ENCODE measurements at places on chromosomes 5 and 9. TPM values are rescaled to one million over a fixed set of nuclear protein-coding genes. Genes with fewer than 3 reads are reported as not detected.

DNA sequence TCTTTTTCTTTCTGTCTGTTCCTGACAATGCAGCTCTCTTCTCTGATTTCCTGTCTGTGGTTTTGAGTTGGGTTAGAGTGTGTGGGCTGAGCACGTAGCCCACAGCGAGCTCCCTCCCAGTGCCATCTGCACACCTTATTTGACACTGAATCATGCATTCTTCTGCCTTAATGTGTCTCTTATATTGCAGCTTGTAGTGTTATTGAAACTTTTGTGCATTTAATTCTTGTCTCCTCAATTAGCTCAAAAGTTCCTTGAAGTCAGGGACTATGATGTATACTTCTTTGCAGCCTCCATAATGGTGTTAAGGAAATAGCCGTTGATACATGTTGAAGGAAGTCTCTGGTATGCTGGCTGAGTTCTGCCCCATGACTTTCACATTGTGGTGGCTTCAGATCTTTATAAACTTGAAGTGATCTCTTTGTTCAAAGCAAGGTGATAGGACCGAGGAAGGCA lies 576.2 kb upstream of the CLINT1 start:
- H3K27ac ChIP-seq = no peak overlapping the region
- no peak for DNase-seq
- H3K4me1 ChIP-seq = peaks cover 7% of the 10 kb centered on the region
- no peak overlapping the region for H3K4me3 ChIP-seq
- no peaks in the 10 kb centered on the region for H3K36me3 ChIP-seq
- no peaks in the 10 kb centered on the region for H3K27me3 ChIP-seq

DNA sequence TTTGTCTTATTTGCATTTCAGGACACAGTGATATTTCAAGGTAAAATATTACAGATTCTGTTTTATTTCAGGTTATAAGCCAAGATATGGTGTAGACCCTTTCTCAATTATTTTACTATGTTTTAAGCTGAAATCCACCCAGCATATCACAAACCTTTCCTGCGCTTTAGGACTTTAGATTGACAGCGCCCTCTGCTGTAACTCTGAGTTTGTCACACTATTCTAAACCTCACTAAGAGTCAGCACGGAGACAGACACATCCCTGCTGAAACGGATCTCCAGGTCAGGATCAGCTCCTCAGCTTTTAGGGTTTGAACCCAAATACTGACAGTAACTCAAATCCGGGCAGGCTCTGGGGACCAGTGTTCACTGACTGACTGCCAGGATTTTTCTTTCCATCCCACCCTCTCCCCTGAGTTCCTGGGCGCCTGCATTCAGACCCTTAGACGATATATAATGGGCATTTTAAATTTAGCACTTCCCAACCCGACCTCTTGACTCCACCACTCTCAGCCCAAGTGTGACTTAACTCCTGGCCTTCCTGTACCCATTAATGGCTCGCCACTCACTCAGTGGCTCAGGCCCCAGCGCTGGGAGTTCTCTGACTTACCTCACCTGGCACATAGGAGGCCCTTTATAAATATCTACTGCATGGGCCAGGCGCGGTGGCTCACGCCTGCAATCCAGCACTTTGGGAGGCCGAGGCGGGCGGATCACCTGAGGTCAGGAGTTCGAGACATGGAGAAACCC lies 33.5 kb downstream of the TLX3 start:
- peak; percentile 52 for DNase-seq
- H3K27ac ChIP-seq = no peak overlapping the region
- peaks cover 6% of the 10 kb centered on the region for H3K27me3 ChIP-seq
- H3K4me3 ChIP-seq = no peak overlapping the region
- no peaks in the 10 kb centered on the region for H3K4me1 ChIP-seq

- no peak overlapping the region for H3K27ac ChIP-seq
- H3K36me3 ChIP-seq = no peaks in the 10 kb centered on the region
- H3K27me3 ChIP-seq = no peaks in the 10 kb centered on the region
- H3K4me1 ChIP-seq = no peaks in the 10 kb centered on the region
Measured at GRCh38 chr5:119373449-119373858, 17.6 kb downstream of the TNFAIP8 start.

GRCh38 chr5:62312036-62312435 lies 6.0 kb downstream of the KIF2A start:
- no peak for DNase-seq
- no peak overlapping the region for H3K27ac ChIP-seq
- no peaks in the 10 kb centered on the region for H3K36me3 ChIP-seq

- H3K27me3 ChIP-seq = no peaks in the 10 kb centered on the region
- H3K27ac ChIP-seq = no peak overlapping the region
- DNase-seq = no peak
Measured at GRCh38 chr9:93619272-93619775, 42.9 kb downstream of the PHF2 start.

DNA sequence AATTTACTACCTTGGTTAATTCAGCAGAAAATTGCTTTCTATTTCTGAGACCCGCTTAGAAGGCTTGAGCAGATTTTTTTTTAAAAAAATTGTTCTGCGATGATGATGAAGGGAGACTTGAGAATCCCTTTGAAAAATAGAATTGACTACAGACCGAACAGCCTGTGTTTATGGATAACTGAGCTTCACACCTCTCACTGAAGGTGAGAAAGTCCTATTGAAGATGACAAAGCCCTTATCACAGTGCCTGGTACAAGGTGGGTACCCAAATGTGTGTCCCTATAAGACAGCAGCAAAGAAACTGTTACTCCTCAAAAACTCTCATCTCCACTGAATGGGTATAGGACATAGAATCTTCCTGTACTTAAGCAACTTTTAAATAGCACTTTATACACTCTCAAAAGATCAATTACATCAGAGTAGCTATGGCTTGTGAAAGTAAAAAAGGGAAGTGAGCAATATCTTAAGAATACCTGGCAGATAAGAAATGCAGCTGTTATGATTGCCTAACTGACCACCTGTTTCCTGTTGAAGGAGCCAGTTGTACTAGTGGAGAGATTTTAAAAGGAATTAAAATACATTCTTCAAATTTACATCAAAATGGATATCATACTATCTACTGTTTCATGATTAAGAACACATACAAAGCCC lies 419.7 kb downstream of the CHSY3 start:
- H3K4me3 ChIP-seq = no peak overlapping the region
- H3K4me1 ChIP-seq = no peaks in the 10 kb centered on the region
- H3K27ac ChIP-seq = no peak overlapping the region
- no peaks in the 10 kb centered on the region for H3K36me3 ChIP-seq
- H3K27me3 ChIP-seq = no peaks in the 10 kb centered on the region

- DNase-seq = no peak
- H3K4me1 ChIP-seq = no peaks in the 10 kb centered on the region
- no peak overlapping the region for H3K4me3 ChIP-seq
- no peak overlapping the region for H3K27ac ChIP-seq
- H3K27me3 ChIP-seq = no peaks in the 10 kb centered on the region
Measured at GRCh38 chr5:148836272-148837250, 10.2 kb downstream of the ADRB2 start.

DNA sequence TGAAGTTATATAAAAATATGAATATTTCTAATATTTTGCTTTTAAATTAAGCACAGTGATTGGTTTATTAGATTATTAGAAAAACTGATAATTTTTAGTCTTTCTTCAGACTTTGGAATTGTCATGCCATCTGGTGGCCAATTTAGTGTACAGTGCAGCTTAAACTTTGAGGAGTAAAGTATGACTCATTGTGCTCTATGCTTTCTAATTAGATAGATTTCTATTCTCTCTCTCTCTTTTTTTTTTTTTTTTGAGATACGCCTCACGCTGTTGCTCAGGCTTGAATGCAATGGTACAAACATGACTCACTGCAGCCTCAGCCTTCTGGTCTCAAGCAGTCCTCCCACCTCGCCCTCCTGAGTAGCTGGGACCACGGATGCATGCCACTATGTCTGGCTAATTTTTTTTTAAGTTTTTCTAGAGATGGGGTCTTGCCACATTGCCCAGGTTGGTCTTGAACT lies 42.1 kb upstream of the GPR21 start:
- H3K4me3 ChIP-seq = no peak overlapping the region
- H3K4me1 ChIP-seq = no peaks in the 10 kb centered on the region
- H3K36me3 ChIP-seq = peaks cover 39% of the 10 kb centered on the region
- H3K27ac ChIP-seq = no peak overlapping the region
- DNase-seq = peak; percentile 25

- H3K4me1 ChIP-seq = no peaks in the 10 kb centered on the region
- no peak overlapping the region for H3K4me3 ChIP-seq
- H3K27ac ChIP-seq = no peak overlapping the region
- H3K27me3 ChIP-seq = no peaks in the 10 kb centered on the region
- H3K36me3 ChIP-seq = no peaks in the 10 kb centered on the region
Measured at GRCh38 chr9:132003319-132003704, 76.4 kb downstream of the MED27 start.

GRCh38 chr5:63286724-63287123 lies 675.5 kb downstream of the HTR1A start:
- no peak for DNase-seq
- H3K27me3 ChIP-seq = no peaks in the 10 kb centered on the region
- H3K27ac ChIP-seq = no peak overlapping the region

- DNase-seq = no peak
- no peak overlapping the region for H3K4me3 ChIP-seq
- H3K4me1 ChIP-seq = no peaks in the 10 kb centered on the region
- no peaks in the 10 kb centered on the region for H3K36me3 ChIP-seq
Measured at GRCh38 chr9:33686942-33687341, 108.4 kb upstream of the PRSS3 start.

DNA sequence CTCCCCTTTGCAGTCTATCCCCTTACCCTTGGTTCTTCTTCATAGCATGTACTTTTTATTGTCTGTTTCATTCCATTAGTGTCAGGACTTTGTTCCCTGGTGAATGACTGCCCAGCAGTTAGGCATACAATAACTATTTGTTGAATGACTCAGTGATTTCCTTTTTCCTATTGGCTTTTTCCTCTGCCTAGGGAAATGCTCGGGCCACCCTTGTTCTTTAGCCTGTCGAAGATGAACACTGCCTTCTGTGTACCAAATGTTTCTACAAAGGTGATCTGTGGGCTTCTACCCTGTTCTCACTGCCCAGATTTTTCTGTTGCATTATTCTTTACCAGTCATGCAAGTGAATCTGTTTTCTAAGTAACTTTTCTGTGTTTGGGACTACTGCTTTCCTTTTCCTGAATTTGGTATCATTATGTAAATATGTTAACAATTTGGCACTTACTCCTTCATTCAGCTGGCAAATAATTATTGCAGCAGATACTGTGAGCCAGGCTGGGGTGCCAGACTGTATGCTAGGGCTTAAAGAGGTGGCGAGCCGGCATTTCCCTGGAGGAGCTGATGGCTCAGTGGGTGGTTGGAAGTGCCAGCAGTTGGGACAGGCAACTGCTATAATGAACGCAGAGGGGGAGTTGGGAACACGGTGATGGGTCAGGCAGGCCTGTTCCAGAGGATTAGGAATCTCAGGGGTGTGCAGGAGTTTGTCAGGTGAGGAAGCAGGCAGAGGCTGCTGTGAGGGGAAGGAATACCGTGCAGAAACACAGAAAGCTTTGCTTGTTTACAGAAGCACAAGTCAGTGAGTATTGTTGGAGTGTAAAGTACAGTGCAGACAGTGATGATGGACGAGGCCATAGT lies 30.6 kb downstream of the KDM4C start:
- peak overlapping the region; percentile 93 for H3K27ac ChIP-seq
- peak overlapping the region; percentile 76 for H3K4me3 ChIP-seq
- peaks cover 9% of the 10 kb centered on the region for H3K36me3 ChIP-seq
- DNase-seq = peak; percentile 94
- H3K4me1 ChIP-seq = peaks cover 92% of the 10 kb centered on the region
- no peaks in the 10 kb centered on the region for H3K27me3 ChIP-seq

GRCh38 chr9:137802521-137803243 lies 74.9 kb upstream of the CACNA1B start:
- no peaks in the 10 kb centered on the region for H3K4me1 ChIP-seq
- no peaks in the 10 kb centered on the region for H3K27me3 ChIP-seq
- H3K27ac ChIP-seq = no peak overlapping the region
- peaks cover 21% of the 10 kb centered on the region for H3K36me3 ChIP-seq
- no peak for DNase-seq

DNA sequence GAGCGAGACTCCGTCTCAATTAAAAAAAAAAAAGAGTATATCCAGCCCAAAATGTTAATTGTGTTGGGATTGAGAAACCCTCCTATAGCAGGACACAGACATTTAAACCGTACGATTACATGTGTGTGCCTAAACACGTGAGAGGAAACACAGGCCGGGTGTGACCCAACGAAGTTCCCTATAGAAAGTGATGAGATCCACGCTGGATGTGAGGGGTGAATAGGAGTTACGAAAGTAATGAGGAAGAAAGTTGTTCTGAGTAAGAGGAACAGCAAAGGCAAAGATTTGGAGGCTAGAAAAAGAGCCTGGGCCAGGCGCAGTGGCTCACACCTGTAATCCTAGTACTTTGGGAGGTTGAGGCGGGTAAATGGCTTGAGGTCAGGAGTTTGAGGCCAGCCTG lies 13.6 kb downstream of the NAIF1 start:
- peaks cover 92% of the 10 kb centered on the region for H3K4me1 ChIP-seq
- DNase-seq = no peak
- no peaks in the 10 kb centered on the region for H3K27me3 ChIP-seq
- H3K27ac ChIP-seq = no peak overlapping the region
- H3K36me3 ChIP-seq = no peaks in the 10 kb centered on the region

GRCh38 chr5:41414598-41414997 lies 95.8 kb downstream of the PLCXD3 start:
- no peak overlapping the region for H3K4me3 ChIP-seq
- H3K36me3 ChIP-seq = no peaks in the 10 kb centered on the region
- peak; percentile 79 for DNase-seq
- H3K4me1 ChIP-seq = peaks cover 7% of the 10 kb centered on the region

GRCh38 chr5:138653502-138653901 lies 78.3 kb upstream of the HSPA9 start:
- DNase-seq = no peak
- H3K27ac ChIP-seq = no peak overlapping the region
- peaks cover 7% of the 10 kb centered on the region for H3K27me3 ChIP-seq
- no peaks in the 10 kb centered on the region for H3K36me3 ChIP-seq

The LAMC3 gene
- total RNA-seq = 0.07 TPM

The GABRA1 gene
- total RNA-seq = not detected

The ZFP2 gene
- 0.27 TPM for total RNA-seq

The CCNI2 gene
- total RNA-seq = not detected

The YIPF5 gene
- total RNA-seq = 59.5 TPM

The MAP1B gene
- total RNA-seq = 6.2 TPM

The LCN1 gene
- total RNA-seq = not detected

The PLAC8L1 gene
- not detected for total RNA-seq

The TDRD7 gene
- total RNA-seq = 15.5 TPM

The FAM151B gene
- total RNA-seq = 2.3 TPM

The ADGRD2 gene
- total RNA-seq = not detected

The RASA1 gene
- 19.5 TPM for total RNA-seq

The LVRN gene
- total RNA-seq = 0.09 TPM

The TPM2 gene
- 3.1 TPM for total RNA-seq

The C8G gene
- total RNA-seq = 4.9 TPM

The IL13 gene
- total RNA-seq = not detected

The DOCK2 gene
- not detected for total RNA-seq

The KLF4 gene
- total RNA-seq = not detected

The CCL28 gene
- not detected for total RNA-seq
